ENCODE measurements at places on chromosomes 2 and 18.
A peak's percentile ranks its signal among the peaks of the same experiment; 100 is the strongest.

GRCh38 chr18:49101236-49101635 lies 150.5 kb upstream of the SMAD7 start:
- no peak for DNase-seq

DNA sequence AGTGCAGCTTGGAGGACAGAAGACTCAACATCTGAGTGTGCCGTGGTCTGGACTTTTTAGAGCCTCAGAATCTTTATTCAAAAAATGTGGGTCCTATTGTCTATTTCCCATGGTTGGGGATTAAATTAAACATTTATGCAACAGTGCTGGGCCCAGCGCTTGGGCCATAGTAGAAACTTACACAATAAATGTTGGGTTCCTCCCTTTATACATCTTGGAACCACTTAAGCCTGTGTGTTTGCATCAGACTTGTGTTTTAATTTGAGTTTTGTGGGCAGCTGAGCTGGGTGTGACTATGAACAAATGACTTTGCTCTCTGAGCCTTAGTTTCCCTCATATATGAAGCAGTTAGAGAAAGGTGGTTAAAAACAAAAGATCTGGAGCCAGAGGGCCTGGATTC lies 56.6 kb downstream of the THNSL2 start:
- no peak for DNase-seq

- no peak for DNase-seq
These were observed 120.8 kb upstream of the NPAS2 start for GRCh38 chr2:100699131-100699530.

DNA sequence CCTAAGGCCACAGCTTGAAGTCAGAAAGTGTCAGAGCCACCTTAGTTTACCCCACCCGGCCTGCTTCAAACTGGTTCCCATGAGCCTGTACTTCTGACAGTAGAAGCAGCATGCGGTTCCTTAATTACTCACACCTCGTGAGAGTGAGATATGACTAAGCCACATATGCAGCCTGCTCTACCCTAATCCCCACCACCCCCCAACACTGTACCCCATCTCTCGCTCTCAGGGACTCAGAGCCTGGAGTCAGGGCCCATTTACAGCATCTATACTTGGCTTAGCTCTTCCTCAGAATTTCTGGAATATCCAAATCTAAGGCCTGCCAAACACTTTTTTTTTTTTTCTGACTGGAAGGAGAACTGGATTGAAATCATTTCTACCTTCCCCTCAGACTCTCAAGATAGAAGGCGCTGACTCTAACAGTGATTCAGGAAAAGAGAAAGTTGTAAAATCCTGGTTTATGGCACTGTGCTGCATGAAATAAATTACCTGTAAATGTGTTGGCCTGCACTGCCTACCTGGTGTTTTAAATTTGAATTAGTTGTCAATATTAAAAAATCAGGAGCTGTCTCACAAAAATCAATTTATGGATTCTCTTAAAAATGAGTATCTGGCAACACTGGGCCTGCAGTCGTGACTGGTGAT lies 360.0 kb downstream of the RND3 start:
- no peak for DNase-seq

DNA sequence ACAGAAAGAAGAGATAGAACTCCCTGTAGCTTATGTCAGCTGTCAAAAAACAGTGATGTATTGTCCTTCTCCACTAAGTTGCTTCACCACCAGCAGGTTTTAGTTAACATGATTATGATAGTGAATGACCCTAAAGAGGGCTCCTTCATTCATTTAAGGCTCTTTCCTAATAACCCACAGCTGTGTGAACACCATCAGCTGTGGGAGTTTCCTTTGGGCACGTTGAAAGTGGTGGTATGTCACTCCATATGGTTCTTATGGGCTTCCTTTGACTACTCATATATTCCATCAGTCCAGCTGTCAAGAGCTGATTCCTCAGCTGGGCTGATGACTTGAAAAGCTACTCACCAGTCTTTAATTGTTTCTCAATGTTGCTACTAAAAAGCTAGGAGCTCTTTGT lies 210.3 kb downstream of the UBE2E3 start:
- DNase-seq: no peak

DNA sequence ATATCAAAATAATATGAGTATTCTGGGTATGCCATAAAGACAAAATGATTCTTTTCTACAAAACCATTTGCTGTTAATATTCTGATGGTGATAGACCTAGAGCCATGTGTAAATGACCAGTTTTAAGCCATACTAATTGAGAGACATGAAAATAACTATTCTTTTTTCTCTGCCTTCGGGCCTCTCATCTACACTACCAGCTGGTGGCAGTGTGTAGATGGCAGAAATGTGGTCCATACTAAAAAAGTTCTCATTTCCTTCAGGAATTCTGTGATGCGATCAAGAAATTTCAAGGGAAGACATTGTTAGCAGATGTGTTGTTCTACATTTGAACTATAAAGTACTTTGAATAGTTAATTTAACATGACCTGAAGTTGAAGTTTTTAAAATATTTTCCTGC lies 485.2 kb downstream of the TRIB2 start:
- DNase-seq: no peak

GRCh38 chr2:205232086-205232485 lies 450.2 kb upstream of the NRP2 start:
- DNase-seq: no peak

DNA sequence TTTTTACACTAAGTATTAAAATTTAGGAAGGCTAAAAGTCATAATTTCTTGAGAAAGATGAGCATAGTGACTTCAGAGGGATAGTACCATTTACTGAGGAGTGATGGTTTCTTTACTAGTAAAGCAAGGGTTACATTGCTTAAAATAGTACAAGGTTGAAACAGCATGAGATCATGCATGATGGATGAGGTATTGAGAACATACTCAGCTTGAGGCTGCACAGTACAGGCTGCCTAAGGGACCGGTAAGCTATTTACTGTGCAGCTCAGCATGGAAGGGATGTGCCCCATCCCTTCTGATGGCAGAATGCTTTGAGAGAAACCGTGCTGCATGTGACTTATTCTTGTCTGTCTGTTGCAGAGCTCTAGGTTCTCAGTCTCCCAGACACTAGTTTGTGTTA lies 122.1 kb downstream of the EML6 start:
- no peak for DNase-seq

DNA sequence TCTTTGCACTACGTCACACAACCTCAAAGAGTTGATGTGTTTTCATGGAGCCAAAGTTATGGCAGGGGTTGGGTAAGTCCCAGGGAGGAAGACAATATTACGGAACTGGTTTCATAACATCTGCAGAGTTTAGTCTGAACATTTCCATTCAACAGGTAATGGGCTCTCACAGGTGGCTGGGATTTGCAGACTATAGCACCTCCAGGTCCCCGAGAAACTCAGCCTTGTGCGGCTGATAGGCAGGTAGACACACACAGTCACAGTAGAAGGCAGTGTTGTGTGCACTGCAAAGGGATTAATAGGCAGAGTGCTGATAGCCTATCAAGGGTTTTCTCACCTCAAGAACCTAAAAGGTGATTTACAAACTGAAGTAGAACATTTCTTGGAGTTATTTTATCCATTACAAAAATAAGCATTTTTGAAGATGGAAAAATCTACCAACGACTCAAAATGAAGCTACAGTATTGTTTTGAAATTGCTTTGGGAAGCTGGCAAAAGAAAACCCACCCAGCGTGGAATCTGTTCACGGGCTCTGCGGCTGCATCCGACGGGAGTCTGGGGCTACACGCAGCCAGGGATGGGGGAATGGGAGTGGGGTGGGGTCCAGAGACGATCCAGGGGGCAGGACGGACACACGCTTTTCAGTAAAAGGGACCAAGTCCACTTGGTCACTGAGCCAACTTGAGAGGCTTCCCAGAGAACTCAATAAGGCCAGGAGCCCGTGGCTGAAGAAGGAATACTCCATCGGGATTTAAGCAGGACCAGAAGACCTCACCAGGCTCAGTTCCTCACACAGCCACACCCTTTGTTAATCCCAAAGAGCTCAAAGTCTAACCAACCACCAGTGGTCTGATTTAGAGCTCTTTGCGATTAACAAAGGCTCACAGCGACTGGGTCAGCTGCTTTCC lies 82.9 kb downstream of the CHRNA1 start:
- DNase-seq: no peak

GRCh38 chr2:139643139-139643538 lies 862.9 kb upstream of the NXPH2 start:
- DNase-seq: no peak

DNA sequence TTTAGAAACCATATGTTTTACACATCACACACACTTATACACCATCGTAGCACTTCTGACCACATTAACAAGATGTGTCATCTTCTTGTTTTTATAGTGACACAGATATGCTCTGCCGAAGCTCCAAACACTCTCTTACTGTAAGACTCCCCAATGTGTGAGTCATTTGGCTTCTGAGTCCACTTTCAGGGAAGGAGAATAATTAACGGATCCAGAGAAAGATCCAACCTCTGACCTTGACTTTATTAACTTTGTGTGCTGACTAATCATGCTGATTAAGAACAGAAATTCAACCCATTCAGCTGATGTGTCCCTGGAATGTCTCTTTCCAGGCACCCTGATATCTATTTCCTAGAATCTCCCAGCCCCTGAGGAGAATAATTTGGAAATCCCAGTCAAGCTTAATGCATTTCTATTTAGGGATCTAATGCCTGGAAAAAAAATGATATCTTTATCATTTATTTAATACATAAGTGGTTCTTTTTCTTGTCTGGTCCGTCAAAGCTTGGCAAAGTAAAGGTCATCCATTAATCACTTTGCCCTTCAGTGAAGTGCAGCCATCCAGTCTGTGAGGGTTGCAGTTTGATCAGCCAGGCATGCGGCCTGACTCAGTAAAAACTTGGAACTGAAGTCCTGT lies 615.8 kb upstream of the SYT4 start:
- no peak for DNase-seq

DNA sequence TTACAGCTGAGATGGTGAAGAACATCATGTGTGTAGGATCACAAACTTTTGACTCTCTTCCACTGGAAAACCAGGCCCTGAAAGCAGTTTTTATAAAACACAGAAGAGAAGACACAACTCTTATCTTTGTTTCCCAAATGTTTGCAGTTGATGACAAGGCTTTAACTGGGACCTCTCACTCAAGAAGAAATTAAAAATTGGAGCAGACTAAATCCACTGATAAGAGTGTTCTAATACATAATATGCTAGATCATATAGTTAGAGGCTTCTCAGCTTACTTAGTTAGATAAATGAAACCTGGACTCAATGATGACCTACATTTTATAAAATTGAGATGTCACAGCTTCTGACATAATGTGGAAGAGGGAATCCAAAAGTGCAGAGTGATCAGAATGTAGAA lies 158.3 kb upstream of the WDSUB1 start:
- DNase-seq: no peak

DNA sequence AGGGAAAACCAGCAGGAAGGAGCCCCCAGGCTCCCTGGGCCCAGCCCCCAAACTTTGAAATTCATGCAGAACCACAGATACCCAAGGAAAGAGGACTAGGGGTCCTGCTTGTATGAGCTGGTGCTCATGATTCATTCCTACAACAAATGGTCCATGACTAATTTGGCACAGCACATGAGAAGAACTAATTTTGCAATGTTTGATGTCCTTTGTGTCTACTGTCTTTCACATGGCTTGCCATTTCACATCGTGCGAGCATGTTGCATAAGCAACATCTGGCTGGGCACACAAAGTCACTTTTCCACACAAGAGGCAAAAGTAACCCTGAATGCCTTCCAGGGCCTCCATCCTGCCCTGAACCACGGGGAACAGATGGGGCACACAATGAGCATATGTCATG lies 149.6 kb upstream of the APCDD1 start:
- DNase-seq: no peak

DNA sequence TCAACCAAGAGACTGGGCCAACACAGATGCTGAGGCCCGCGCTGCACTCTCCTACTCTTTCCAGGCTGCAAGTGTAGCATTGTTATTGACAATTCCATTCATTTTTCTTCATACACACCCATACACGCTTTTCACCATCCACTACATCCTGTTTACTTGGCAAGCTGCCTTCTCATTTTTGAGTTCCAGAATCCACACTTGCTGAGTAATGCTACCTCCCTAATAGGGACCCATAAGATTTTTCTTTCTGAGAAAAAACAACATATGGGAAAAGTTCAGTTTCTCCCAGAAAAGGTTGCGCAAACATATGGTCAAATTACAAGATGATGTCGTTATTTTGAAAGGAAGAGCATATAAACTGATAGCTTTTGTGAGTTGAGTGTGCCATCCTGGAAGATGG lies 3.3 kb upstream of the NETO1 start:
- no peak for DNase-seq

DNA sequence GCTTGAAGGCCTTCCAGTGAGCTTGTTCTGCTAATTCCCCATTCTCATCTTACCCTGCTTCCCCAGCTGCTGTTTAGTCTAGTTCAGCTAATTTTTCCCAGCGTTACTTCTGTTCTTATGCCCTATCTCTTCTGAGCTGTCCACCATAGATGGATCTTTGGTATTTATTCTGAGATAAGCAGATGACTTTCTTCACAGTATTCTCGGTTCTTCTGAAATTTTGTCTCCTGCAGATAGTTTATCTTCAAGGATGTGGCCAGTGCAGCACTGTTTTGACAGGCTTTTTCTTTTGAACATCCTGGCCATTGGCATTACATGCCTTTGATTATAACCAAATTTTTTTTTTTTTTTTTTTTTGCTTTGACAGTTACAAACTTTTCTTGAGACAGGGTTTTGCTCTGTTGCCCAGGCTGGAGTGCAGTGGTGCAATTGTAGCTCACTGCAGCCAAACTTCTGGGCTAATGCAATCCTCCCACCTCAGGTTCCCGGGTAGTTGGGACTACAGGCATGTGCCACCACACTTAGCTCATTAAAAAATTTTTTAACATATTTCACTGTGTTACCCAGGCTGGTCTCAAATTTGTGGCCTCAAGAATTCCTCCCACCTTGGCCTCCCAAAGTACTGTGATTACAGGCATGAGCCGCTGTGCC lies 134.2 kb downstream of the WDSUB1 start:
- DNase-seq: no peak

- peak; percentile 4 for DNase-seq
These were observed 830 bp downstream of the DNER start for GRCh38 chr2:229713371-229714079.

DNA sequence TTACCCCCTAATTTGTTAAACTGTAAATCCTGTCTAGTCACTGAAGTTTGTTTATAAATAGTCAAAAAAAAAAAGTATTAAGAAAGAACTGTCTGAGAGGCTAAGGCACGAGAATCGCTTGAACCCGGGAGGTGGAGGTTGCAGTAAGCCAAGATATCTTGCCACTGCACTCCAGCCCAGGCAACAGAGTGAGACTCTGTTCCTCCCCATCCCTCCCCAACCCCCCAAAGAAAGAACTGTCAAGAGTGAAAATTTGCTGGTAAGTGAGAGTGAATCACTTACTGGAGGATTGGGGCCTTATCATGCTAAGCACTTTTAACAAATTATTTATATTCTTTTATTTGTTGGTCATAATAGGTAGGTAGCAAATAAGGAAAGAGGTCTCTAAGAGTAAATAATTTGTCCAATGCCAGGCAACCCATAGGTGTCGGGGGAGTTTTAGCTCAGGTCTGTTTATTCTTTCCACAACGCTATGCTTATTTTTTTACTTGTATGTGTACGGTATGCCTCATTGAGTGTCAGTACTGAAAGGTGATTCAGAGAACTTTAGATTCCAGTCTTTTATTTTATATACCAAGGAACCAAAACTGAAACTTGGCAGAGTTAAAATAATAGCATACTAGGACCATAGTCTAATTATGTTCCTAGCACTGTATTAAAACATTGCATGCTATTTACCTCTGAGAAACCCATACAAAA lies 2.5 kb downstream of the TAF4B start:
- DNase-seq: no peak

Data from stimulated activated CD4-positive, alpha-beta T cell treated with anti-CD3 and anti-CD28 coated beads, Interleukin-12 subunit alpha, Interleukin-12 subunit beta, amount 100 ng/mL, for 4 hours (primary cell).